ENCODE measurements at places on chromosomes 11 and 22. TPM values are rescaled to one million over a fixed set of nuclear protein-coding genes. Genes with fewer than 3 reads are reported as not detected.
A peak's percentile ranks its signal among the peaks of the same experiment; 100 is the strongest.

GRCh38 chr11:4388221-4388620 is 5.3 kb downstream of the TRIM21 start:
- DNase-seq, result no peak

GRCh38 chr11:20355221-20356219 is 8.0 kb upstream of the HTATIP2 start:
- DNase-seq, result no peak

GRCh38 chr22:20396639-20397038 is 2.7 kb downstream of the ZNF74 start:
- DNase-seq, result peak; percentile 56

- DNase-seq, result no peak
Observed at GRCh38 chr11:111607751-111608150, 5.5 kb downstream of the SIK2 start.

GRCh38 chr11:74025467-74026166 is 16.7 kb upstream of the UCP3 start:
- DNase-seq, result no peak

- no peak for DNase-seq
Observed at GRCh38 chr11:66720899-66721470, 8.0 kb downstream of the SPTBN2 start.

GRCh38 chr22:37739611-37740049 is 42.8 kb downstream of the TRIOBP start:
- DNase-seq, result no peak

The SCUBE1 gene
- 0.20 TPM for total RNA-seq

The RAG2 gene
- total RNA-seq, result 0.30 TPM

The SWAP70 gene
- 31.8 TPM for total RNA-seq

The AGBL2 gene
- total RNA-seq, result 1.1 TPM

The GLYATL2 gene
- 2.8 TPM for total RNA-seq

Data from skin of body (tissue), 3 donors.